HepG2 (cell line): ENCODE measurements at places on chromosomes 6 and 20.

GRCh38 chr6:154448448-154449096 lies 61.9 kb downstream of the CNKSR3 start:
- DNase-seq, result no peak

DNA sequence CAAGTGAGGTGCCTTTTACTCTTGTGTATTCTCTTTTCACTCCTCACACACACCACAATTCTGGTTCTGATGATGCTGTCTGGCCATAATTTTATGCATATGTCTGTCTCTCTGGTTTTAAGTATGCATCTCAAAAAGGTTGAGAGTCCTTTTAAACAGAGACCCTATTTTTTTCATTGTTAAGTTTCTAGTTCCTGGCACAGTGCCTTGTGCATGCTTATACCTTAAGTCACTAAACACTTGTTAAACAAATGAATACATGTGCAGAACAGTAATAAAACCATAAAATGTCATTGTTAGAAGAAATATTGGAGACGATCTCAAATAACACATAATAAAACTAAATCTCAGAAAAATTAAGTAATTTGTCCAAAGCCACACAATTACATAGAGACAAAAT lies 7.9 kb downstream of the ROS1 start:
- DNase-seq, result no peak

DNA sequence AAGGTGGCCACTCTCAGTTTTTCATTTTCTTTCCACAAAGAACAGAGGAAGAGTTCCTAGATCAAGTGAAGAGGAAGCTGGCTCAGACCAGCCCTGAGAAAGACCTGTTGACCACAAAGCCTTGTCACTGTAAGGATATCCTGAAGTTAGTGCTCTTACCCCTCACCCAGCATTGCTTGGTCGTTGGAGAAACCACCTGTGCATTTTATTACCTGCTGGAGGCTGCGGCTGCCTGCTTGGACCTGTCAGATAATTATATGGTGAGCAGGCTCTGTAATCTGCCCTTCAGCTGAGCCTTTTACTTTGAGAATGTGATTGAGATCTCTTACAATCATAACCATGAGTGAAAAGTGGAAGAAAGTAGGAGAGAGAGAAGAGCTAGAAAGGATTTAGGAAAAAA lies 21.9 kb downstream of the TREML1 start:
- DNase-seq, result no peak

- no peak for DNase-seq
Measured at GRCh38 chr20:37414224-37415035, 68.5 kb downstream of the SRC start.

- no peak for DNase-seq
Measured at GRCh38 chr20:37236462-37236861, 25.2 kb downstream of the GHRH start.

DNA sequence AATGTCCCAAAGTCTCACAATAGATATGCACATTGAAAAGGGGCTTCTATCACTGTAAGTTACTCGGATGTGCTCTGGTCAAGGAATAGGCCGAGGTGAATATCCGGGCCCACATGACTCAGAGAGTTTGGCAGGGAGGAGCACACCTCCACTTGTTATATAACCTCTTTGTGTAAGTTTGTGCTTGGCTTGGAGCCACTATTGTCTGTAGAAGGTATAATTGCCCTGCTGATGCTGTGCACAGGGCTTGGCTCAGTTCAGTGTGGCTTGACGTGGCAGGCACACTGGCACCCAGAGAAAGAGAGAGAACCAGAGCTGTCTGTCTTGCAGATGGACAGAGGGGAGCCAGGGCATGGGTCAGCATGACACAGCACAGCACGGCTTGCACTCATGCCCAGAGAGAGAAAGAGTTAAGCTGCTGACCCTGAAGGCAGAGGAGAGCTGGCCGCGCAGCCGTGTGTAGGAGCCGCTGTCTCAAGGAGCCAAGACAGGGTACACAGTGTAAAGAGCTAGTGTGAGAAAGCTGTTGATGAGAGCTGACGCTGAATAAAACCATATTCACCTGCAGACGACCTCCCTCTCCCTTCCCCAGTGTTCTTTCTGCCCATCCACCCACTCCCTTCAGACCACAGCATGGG lies 482.5 kb downstream of the C6orf118 start:
- no peak for DNase-seq

GRCh38 chr6:24357336-24358218 lies at the start of gene DCDC2:
Gene DCDC2, minus strand, starts transcription at chr6:24358059. Its CDS starts 309 bp downstream, at chr6:24357750.
- peak; percentile 87 for DNase-seq

GRCh38 chr6:39224523-39225182 lies 4.6 kb downstream of the KCNK5 start:
- no peak for DNase-seq

DNA sequence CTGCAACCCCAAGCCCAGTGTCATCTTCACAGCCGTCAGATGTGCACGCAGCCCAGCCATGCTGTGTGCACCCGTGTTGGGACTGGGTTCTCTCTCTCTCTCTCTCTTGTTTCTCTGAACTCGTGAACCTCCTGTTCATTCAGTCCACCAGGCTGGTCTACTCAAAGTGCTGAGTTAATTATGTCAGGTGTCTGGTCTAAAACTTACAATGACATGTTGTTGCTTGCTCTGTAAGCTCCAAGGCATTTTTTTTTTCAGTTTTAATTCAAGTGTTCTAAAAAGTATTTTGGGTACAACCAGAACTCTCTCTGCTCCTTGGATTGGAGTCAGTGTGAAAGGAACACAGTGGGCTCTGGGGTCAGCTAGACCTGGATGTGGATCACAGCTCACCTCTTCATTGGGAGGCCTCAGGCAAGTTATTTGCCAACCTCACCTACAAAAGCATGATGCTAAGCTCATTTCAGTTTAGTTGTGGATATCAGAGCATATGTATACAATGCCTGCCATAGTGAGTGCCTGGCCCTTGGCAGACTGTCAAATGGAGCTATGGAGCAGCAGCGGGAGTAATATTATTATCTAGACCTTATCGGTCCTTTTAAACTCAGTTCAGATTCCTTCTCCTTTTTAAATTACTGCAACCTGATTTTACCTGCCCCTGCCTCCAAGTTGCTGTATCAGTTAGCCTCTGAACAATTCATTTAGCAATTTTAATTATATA lies 59.5 kb downstream of the PLEKHG1 start:
- DNase-seq, result no peak

DNA sequence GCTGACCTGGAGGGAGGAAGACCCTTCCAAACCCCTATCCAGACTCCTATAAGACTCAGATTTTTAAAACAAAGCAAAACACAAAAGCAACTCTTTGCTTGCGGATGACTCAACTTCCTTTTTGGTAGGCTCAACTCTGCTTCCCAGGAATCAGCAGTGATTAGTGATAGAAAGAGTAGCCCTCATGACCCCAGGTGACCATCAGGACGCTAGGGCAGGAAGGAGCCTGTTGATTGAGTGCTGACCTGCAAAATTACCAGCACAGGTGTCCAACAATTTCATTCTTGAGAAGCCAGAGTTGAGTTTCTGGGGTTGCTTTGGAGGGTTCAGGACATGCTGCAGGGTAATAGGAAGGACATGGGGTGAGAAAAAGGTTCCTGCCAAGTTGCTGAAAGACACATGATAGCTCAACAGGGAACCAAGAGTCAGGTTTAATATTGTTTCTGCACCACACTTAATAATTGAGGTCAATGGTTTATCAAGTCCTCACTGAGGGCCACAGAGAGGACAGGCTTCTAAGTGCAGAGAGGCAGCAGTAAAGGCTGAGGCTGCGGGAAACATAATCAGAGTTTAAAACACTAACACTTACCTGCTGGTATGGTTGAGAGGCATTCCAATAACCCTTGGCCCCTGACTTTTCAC lies 67.4 kb upstream of the BMP2 start:
- no peak for DNase-seq

- DNase-seq, result no peak
Measured at GRCh38 chr20:41837669-41838224, 219.6 kb upstream of the CHD6 start.

GRCh38 chr6:92568541-92568940 lies 850.8 kb downstream of the EPHA7 start:
- DNase-seq, result no peak

DNA sequence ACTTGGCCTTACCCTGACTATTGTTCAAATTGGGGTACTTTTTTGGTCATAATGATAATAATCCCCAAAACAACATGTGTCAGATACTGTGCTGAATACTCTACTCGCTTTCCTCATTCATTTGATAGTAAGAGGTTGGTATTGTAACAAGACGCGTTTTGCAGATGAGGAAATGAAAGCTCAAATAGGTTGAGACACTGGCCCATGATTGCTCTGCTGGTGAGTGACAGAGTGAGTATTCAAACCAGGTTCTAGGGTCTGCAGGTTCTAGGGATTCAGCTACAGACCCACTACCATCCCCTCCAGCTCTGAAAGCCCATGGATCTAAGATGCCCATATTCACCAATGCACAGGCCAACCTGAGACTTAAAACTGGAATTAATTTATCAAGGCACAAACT lies 1.3 kb upstream of the ENPP4 start:
- no peak for DNase-seq

GRCh38 chr6:113560376-113560775 lies 296.8 kb upstream of the MARCKS start:
- no peak for DNase-seq

- DNase-seq, result peak; percentile 33
Measured at GRCh38 chr6:90216072-90216977, 80.3 kb downstream of the BACH2 start.

DNA sequence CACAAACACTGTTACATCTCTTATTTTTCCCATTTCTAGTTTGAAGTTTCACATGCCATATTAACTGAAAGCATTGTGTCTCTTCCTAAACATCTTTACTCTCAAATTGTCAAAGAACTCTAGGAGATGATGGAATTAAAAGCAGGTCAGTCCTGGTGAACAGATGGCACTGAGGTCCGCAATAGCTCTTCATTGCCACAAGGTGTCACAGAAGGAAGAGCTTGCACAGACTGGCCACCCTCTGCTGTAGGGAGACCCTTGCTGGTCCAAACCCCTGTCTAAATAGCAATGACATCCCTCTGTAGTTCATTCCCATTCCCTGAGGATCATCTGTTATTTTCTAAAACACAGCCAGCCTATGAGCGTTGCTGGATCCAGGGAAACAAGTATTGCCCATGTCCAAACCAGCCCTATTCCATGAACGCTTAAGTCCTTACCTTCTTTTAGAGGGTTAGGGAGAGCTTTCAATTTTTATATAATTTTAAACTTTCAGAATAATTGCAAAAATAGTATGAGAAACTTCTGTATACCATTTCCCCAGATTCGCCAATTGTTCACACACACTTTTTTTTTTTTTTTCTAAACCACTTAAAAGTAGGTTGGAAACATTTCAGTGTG lies 10.1 kb upstream of the HDAC2 start:
- DNase-seq, result peak; percentile 45

- no peak for DNase-seq
Measured at GRCh38 chr20:16292226-16292880, 280.9 kb downstream of the KIF16B start.

- DNase-seq, result no peak
Measured at GRCh38 chr6:12355354-12355753, 65.2 kb downstream of the EDN1 start.

DNA sequence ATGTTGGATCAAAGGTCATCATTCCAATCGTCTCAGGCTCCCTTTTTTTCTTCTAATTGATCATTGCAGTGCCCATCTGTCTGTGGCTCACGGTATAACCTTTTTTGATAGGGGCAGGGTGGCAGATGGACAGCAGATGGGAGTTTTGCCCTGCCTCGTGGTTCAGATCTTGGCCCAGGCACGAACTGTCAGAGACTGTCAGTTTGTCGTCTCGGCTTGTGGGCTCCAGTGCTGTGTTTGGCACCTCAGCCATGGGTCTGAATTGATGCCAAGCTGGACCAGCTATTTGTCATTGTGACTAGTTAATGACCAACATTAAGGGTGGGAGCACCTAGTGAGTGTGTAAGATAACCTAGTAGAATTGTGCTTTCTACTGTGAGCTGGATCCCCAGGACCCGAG lies 197.6 kb downstream of the PRL start:
- no peak for DNase-seq

- DNase-seq, result no peak
Measured at GRCh38 chr20:64011366-64011779, 24.6 kb upstream of the C20orf204 start.

DNA sequence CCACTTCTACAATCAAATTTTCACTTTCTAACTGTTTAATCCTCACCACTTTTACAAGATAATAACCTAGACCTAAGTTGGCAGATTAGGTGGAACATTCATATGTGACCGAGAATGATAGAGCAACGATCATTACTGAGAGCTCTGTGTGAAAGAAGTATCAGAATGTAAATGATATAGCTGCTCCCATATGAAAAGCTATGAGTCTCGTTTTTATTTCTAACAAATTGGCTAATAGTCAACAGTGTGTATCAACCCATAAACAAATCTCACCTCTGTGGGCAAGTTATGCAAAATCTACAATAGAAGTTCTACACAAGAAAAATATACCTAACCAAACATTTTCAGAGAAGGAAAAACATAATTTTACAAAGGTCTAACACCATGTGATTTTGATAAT lies 3.7 kb downstream of the LGSN start:
- DNase-seq, result no peak

DNA sequence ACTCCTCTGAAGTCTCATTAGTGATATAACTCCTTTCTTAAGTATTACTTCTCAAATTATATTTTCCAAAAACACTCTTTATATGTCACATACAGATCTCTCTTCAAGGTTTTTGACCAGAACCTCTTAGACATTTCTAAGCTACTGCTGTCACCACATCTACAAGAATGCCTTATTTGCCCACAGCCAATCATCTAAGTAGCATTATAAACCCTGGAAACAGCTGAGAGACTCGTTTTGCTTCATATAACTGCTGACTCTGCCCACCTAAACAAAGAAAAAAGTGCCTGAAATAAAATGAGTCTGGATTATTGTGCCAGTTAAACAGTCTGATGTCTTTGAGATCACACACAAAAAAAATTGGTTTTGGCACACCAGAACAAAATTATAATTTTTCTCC lies 165.9 kb downstream of the COL9A1 start:
- DNase-seq, result no peak

DNA sequence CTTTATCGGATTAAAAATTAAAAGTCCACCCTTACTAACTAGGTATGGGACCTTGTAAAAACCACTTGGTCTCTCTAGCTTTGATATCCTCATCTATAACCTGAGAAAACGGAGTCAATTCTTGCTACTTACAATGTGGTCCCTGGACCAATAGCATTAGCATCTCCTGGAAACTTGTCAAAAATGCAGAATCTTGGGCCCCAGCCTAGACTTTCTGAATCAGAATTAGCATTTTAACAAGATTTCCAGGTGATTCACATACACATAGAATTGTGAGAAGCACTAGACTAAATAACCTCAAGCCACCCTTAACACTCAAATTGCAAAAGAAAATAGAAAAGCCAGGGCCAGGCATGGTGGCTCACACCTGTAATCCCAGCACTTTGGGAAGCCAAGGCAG lies 96.6 kb downstream of the RNGTT start:
- no peak for DNase-seq

DNA sequence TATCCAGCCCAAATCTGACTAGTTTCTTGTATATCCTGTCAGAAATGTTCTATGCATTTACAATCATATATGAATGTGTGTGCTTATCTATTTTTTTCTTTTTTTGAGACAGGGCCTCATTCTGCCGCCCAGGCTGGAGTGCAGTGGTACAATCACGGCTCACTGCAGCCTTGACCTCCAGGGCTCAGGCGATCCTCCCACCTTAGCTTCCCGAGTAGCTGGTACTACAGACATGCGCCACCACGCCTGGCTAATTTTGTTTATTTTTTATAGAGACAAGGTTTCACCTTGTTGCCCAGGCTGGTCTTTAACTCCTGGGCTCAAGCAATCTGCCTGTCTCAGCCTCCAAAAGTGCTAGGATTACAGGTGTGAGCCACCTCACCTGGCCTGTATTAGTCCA lies 3.0 kb upstream of the RAB44 start:
- DNase-seq, result no peak
